Peyer's patch (tissue), 4 donors: ENCODE measurements at places on chromosomes 4 and X. TPM values are rescaled to one million over a fixed set of nuclear protein-coding genes. Genes with fewer than 3 reads are reported as not detected.

GRCh38 chr4:143338313-143338712 is 1.6 kb downstream of the GAB1 start:
- no peak for DNase-seq
- H3K27ac ChIP-seq, result peak overlapping the region; percentile 98
- H3K4me3 ChIP-seq, result peak overlapping the region; percentile 74

GRCh38 chrX:2608638-2609430 is 82.3 kb upstream of the CD99 start:
- peak overlapping the region; percentile 95 for H3K27ac ChIP-seq
- peaks cover 17% of the 10 kb centered on the region for H3K4me1 ChIP-seq
- peak; percentile 96 for DNase-seq

DNA sequence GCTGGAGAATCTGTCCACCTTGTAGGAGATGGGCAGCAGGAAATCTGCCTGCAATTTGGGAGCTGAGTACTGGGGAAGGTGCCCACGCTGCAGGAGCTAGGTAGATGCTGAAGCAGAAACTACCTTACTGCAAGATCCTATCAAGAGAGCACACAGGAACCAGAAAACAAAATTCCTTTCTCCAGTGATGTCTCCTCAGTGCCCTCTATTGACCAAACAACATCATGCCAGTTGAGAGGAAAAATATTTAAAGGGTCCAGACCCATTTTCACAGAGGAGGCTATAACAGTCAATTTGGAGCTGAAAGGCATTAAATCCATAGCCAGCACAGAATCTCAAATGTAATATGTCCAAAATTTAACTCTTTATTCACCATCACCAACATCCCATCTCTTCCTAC is 406.8 kb downstream of the SLITRK2 start:
- H3K36me3 ChIP-seq, result no peaks in the 10 kb centered on the region
- no peak overlapping the region for H3K27ac ChIP-seq
- DNase-seq, result no peak
- no peak overlapping the region for H3K4me3 ChIP-seq
- H3K27me3 ChIP-seq, result no peaks in the 10 kb centered on the region
- no peaks in the 10 kb centered on the region for H3K4me1 ChIP-seq

DNA sequence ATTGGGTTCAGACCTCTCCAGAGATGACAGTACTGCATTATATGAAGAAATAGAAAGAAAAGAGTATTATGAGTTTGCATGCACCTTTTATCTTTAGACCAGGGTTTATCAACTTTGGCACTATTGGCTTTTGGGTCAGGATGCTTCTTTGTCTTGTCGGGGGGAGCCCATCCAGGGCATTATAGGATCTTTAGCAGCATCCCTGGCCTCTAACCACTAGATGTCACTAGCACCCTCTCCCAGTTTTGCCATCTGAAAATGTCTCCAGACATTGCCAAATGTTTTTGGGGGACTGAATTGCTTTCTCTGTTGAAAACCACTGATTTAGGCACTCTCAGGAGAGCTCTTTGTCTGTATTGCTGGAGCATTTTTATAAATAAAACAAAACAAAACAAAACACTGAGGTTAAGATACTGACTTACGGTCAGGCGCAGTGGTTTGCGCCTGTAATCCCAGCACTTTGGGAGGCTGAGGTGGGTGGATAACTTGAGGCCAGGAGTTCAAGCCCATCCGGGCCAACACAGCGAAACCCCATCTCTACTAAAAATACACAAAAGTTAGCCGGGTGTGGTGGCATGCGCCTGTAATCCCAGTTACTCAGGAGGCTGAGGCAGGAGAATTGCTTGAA is 23.6 kb downstream of the CA5B start:
- no peaks in the 10 kb centered on the region for H3K27me3 ChIP-seq
- H3K27ac ChIP-seq, result no peak overlapping the region
- no peaks in the 10 kb centered on the region for H3K4me1 ChIP-seq
- H3K36me3 ChIP-seq, result no peaks in the 10 kb centered on the region

GRCh38 chr4:6221301-6221850 is 21.0 kb upstream of the JAKMIP1 start:
- no peaks in the 10 kb centered on the region for H3K36me3 ChIP-seq
- peak; percentile 25 for DNase-seq
- H3K27me3 ChIP-seq, result no peaks in the 10 kb centered on the region
- H3K4me1 ChIP-seq, result peaks cover 11% of the 10 kb centered on the region
- no peak overlapping the region for H3K27ac ChIP-seq

DNA sequence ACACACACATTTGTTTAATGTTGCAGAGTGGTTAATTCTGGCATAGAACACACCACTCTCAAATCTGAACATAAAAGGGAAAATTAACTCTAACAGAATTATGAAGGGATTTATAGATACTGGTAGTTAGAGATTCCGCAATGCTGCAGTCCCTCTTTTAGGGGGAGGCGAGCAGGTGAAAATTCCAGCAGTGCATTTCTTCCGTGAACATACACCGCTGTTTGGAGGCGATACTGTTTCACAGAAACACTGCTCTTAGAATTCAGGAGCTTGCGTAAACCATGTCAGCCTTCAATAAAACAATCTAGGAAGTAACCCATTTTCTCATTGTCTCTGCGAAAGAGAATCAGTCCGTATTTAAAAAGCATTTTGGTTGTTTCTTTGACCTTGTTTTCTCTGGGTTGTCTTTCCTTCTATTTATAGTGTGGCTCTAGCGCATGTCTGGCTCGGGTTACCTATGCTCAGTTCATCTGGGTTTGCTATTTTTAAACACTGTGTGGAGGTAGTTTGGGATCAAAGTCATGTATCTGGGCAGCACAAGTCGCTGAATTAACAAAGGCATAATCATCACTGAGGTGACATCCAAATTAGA is 90.4 kb downstream of the GPAT3 start:
- H3K4me3 ChIP-seq, result no peak overlapping the region
- H3K36me3 ChIP-seq, result no peaks in the 10 kb centered on the region
- no peak overlapping the region for H3K27ac ChIP-seq
- peaks cover 16% of the 10 kb centered on the region for H3K4me1 ChIP-seq

GRCh38 chr4:54281054-54281766 is 52.1 kb downstream of the PDGFRA start:
- no peaks in the 10 kb centered on the region for H3K36me3 ChIP-seq
- no peaks in the 10 kb centered on the region for H3K4me1 ChIP-seq
- no peak overlapping the region for H3K4me3 ChIP-seq
- no peak for DNase-seq
- no peaks in the 10 kb centered on the region for H3K27me3 ChIP-seq

- no peaks in the 10 kb centered on the region for H3K27me3 ChIP-seq
- H3K36me3 ChIP-seq, result no peaks in the 10 kb centered on the region
- DNase-seq, result no peak
Measured at GRCh38 chr4:86855572-86855971, 6.4 kb upstream of the SLC10A6 start.

- no peaks in the 10 kb centered on the region for H3K27me3 ChIP-seq
- no peak for DNase-seq
- no peaks in the 10 kb centered on the region for H3K36me3 ChIP-seq
- H3K27ac ChIP-seq, result no peak overlapping the region
- no peak overlapping the region for H3K4me3 ChIP-seq
Measured at GRCh38 chr4:94913316-94913715, 155.6 kb downstream of the BMPR1B start.

- no peaks in the 10 kb centered on the region for H3K36me3 ChIP-seq
- no peaks in the 10 kb centered on the region for H3K27me3 ChIP-seq
- no peak for DNase-seq
- H3K4me1 ChIP-seq, result no peaks in the 10 kb centered on the region
- H3K27ac ChIP-seq, result no peak overlapping the region
Measured at GRCh38 chr4:94722748-94723147, 35.0 kb upstream of the BMPR1B start.

GRCh38 chr4:158826882-158827281 is 58.1 kb downstream of the FNIP2 start:
- no peaks in the 10 kb centered on the region for H3K27me3 ChIP-seq
- no peak overlapping the region for H3K4me3 ChIP-seq
- H3K27ac ChIP-seq, result no peak overlapping the region
- H3K4me1 ChIP-seq, result no peaks in the 10 kb centered on the region
- no peak for DNase-seq

DNA sequence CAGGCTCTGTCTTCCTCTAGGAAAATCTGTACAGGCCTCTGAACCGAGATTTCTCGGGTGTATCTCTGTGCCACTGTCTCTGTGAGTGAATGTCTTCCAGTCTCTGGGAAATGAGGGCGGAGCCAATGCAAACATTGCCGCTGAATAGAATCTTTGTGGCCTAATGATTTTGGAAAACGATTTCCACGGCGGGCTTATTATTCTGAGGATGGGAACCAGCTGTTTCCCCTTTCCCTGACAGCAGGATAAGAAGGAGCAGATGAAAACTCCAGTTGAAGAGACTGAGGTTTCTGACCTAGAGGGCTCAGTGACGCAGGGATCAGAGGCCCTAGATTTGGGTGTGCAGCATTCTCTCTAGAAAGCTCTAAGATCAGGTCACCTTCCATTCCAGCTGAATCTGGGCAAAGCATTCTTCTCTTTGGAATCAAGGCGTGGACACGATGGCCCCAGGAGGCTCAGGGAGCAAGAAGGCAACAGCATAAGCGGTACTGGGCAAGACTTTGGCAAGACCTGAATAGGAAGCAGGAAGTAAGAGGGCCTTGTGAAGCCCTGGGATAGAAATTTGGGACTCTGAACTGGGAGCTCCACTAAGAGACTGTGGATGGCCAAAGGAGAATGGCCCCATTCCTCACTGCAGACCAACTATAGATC is 47.3 kb downstream of the PJA1 start:
- no peaks in the 10 kb centered on the region for H3K36me3 ChIP-seq
- H3K4me1 ChIP-seq, result no peaks in the 10 kb centered on the region
- no peak overlapping the region for H3K27ac ChIP-seq

DNA sequence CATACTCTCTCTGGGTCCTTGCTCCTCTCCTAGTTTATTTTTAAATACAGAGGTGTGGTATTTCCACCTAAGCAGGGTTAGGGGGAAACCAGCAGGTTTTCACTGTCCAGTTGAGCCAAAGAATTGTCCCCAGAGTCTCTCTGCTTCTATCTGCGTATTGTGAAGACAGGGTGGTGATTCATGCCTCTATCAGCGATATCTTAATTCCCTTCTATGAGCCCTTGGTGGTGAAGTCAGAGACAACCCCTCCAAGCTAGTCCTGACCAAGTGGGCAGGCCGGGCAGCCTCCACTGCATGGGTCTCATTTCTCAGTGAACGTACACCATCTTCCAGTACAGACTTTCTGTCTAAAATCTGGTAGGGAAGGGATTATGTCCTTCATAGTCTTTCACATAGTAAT is 100.5 kb upstream of the GPR34 start:
- no peaks in the 10 kb centered on the region for H3K27me3 ChIP-seq
- no peak overlapping the region for H3K4me3 ChIP-seq
- no peak for DNase-seq
- H3K27ac ChIP-seq, result no peak overlapping the region
- no peaks in the 10 kb centered on the region for H3K36me3 ChIP-seq

GRCh38 chrX:22665818-22666217 is 333.9 kb upstream of the DDX53 start:
- DNase-seq, result no peak
- no peak overlapping the region for H3K27ac ChIP-seq
- no peak overlapping the region for H3K4me3 ChIP-seq
- H3K27me3 ChIP-seq, result no peaks in the 10 kb centered on the region
- H3K36me3 ChIP-seq, result no peaks in the 10 kb centered on the region

- peak overlapping the region; percentile 82 for H3K27ac ChIP-seq
- H3K27me3 ChIP-seq, result no peaks in the 10 kb centered on the region
- H3K4me1 ChIP-seq, result no peaks in the 10 kb centered on the region
- peak overlapping the region; percentile 55 for H3K4me3 ChIP-seq
Measured at GRCh38 chrX:136147976-136148375, 643 bp downstream of the FHL1 start.

DNA sequence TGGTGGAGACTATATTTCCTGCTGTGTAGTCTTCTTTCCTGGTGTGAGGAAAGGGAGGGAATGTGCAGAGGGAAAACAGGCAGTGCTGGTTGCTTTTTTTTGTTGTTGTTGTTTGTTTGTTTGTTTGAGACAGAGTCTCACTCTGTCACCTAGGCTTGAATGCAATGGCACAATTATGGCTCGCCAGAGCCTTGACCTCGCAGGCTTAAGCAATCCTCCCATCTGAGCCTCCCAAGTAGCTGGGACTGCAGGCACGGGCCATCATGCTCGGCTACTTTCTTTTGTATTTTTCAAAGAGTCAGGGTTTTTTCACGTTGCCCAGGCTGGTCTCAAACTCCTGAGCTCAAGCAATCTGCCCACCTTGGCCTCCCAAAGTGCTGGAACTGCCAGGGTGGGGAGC is 82.5 kb downstream of the RELL1 start:
- H3K27ac ChIP-seq, result no peak overlapping the region
- H3K36me3 ChIP-seq, result no peaks in the 10 kb centered on the region
- H3K4me1 ChIP-seq, result no peaks in the 10 kb centered on the region
- no peaks in the 10 kb centered on the region for H3K27me3 ChIP-seq
- H3K4me3 ChIP-seq, result no peak overlapping the region
- DNase-seq, result no peak

GRCh38 chr4:61896634-61897033 is 696.5 kb downstream of the ADGRL3 start:
- H3K27me3 ChIP-seq, result no peaks in the 10 kb centered on the region
- no peaks in the 10 kb centered on the region for H3K4me1 ChIP-seq
- no peaks in the 10 kb centered on the region for H3K36me3 ChIP-seq
- H3K4me3 ChIP-seq, result no peak overlapping the region

- no peaks in the 10 kb centered on the region for H3K27me3 ChIP-seq
- no peaks in the 10 kb centered on the region for H3K36me3 ChIP-seq
- H3K4me3 ChIP-seq, result no peak overlapping the region
- no peak for DNase-seq
- H3K4me1 ChIP-seq, result no peaks in the 10 kb centered on the region
Measured at GRCh38 chr4:168659741-168660465, 163.1 kb downstream of the PALLD start.

GAGE12F gene
- not detected for total RNA-seq

IL21 gene
- not detected for total RNA-seq

TTC29 gene
- not detected for total RNA-seq

RBMX2 gene
- 9.9 TPM for total RNA-seq

CACNA1F gene
- total RNA-seq, result 1.7 TPM

FRG1 gene
- total RNA-seq, result 26.8 TPM

SLC25A53 gene
- 9.9 TPM for total RNA-seq
